Pancreas (tissue), 10 donors: ENCODE measurements at places on chromosomes 12 and 14. TPM values are rescaled to one million over a fixed set of nuclear protein-coding genes. Genes with fewer than 3 reads are reported as not detected.
A peak's percentile ranks its signal among the peaks of the same experiment; 100 is the strongest.

KRT1 gene
- not detected for total RNA-seq

GRCh38 chr14:36857136-36857535 lies 195.5 kb downstream of the PAX9 start:
- H3K36me3 ChIP-seq = no peaks in the 10 kb centered on the region
- DNase-seq = no peak
- no peaks in the 10 kb centered on the region for H3K4me1 ChIP-seq

DNA sequence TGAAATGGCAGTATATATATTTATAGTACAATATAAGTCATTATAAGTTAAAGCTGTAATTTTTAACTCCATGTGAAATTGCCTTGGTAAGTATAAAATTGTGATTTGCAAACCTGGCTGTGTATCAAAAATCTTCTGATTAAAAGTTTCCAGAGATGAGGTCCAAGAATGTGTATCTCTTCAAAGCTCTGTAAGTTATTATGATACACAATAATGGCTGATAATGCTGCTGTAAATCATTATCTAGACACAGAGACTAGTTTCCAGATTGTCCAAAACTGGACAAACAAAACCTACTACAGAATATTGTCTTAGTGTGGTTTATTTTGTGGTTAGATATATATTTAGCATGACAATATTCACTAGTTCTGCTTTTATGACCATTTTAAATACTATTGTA lies 514.8 kb downstream of the SLC6A15 start:
- no peak overlapping the region for H3K27ac ChIP-seq
- H3K4me1 ChIP-seq = no peaks in the 10 kb centered on the region
- no peak overlapping the region for H3K4me3 ChIP-seq
- no peaks in the 10 kb centered on the region for H3K36me3 ChIP-seq
- DNase-seq = no peak

IL22 gene
- not detected for total RNA-seq

FIGNL2 gene
- 0.09 TPM for total RNA-seq

VWF gene
- 34.4 TPM for total RNA-seq

DNA sequence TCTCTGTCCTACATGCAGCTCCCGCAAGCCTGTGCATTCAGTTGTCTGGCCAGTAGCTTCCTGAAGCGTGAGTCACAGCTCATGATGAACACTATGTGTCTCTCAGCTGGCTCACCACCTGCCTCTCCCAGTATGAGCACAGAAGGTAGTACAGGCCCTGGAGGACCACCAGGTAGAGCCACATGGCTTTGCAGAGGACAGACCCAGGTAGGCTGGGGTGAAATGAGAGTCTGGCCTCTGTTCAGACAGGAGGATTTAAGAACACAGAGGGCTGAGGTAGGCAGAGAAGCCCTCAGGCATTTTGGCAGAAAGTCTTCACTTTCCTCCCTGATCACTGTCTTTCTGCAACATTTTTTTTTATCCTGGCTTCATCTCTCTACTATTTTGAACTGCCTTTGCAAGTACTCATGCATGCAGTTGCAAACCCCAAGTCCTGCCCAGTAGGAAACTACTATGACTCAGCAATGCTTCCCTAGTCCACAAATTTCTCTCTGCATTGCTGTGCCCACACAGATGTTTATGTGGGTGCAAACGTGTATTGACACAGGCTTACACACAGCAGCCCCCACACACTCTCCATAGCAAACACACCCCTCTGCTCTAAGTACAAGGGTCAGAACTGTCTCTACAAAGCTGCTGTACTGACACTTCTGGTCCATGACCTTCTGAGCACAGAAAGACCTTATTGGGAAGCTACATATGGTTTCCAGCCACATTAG lies 7.2 kb upstream of the SDR9C7 start:
- DNase-seq = no peak
- H3K27me3 ChIP-seq = no peaks in the 10 kb centered on the region
- no peak overlapping the region for H3K27ac ChIP-seq
- H3K36me3 ChIP-seq = no peaks in the 10 kb centered on the region
- H3K4me3 ChIP-seq = no peak overlapping the region

KRT4 gene
- 0.26 TPM for total RNA-seq

- H3K27ac ChIP-seq = no peak overlapping the region
- H3K4me1 ChIP-seq = peaks cover 22% of the 10 kb centered on the region
- no peak for DNase-seq
- no peak overlapping the region for H3K4me3 ChIP-seq
- no peaks in the 10 kb centered on the region for H3K36me3 ChIP-seq
Observed at GRCh38 chr14:24915958-24916595, 133.9 kb downstream of the STXBP6 start.

- H3K4me1 ChIP-seq = peaks cover 18% of the 10 kb centered on the region
- no peak overlapping the region for H3K4me3 ChIP-seq
- H3K27ac ChIP-seq = no peak overlapping the region
- H3K36me3 ChIP-seq = no peaks in the 10 kb centered on the region
- no peaks in the 10 kb centered on the region for H3K27me3 ChIP-seq
- DNase-seq = no peak
Observed at GRCh38 chr12:52029685-52030084, 21.6 kb upstream of the NR4A1 start.

DNA sequence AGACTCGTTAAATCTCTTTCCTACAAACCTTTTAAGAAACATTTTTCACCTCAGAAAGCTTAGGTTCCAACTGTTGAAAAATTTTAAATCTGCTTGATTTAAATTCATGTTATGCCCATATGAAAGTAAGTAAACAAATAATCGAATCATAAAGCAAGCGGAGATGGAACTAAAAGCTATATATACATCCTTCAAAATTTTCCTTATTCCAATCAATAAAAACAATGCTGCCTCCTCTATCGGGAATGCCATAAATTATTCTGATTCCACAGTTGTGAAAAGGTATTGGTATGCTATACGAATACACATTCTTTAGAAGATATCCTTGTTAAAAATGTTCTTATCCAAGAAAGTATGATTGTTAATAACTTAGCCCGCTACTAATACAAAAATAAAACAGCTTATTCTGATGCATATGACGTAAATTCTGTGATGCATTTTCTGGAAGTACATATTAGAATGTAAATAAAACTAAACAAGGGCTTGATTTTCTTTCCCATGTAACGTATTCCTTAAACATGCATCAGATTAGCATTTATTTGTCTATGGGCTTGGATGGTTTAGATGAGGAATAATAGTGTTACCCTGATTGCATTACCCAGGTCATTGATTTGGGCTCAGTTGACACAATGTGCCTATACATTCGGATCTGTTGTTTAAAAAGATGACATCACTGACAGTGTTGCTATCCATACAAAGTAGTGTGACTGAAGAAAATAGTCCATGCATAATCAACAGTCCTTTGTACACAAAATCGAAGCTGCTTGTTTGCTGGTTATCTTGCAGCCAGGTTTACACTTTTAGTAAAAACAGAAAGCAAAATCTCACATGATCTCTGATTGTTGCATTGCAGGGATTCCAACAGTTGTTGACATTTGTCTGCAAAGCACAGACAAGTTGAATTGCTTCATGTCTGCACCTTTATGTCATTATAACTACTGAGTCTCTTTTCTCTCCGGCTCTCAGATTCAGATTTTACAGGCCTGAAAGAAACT lies 656 bp upstream of the DTD2 start:
- DNase-seq = no peak
- H3K27me3 ChIP-seq = no peaks in the 10 kb centered on the region
- peaks cover 17% of the 10 kb centered on the region for H3K4me1 ChIP-seq
- peak overlapping the region; percentile 51 for H3K4me3 ChIP-seq
- H3K27ac ChIP-seq = peak overlapping the region; percentile 86

DNA sequence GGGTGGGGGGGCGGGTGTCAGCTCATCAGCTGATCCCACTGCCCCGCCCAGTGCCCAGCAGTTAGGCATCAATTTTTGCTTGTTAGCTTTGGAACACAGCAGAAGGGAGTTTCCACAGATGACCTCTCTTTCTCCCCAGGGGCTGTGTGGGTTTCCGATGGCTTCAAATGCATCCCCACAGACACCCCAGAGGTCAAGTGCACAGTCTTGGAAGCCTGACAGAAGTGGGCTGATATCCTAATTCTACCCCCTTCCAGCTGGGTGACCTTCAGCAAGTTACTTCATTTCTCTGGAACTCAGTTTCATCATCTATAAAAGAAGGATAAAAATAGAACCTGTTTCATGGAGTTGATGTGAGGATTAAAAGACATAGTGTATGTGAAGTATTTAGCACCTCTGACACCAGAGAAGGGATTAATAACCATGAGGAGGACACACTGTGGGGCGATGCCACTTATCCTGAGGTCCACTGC lies 22.0 kb downstream of the TTC9 start:
- H3K4me3 ChIP-seq = no peak overlapping the region
- H3K27ac ChIP-seq = peak overlapping the region; percentile 24
- peaks cover 26% of the 10 kb centered on the region for H3K4me1 ChIP-seq
- DNase-seq = no peak
- H3K27me3 ChIP-seq = no peaks in the 10 kb centered on the region

GRCh38 chr12:101697930-101698799 lies 725 bp downstream of the CHPT1 start:
- H3K36me3 ChIP-seq = no peaks in the 10 kb centered on the region
- peak overlapping the region; percentile 92 for H3K4me3 ChIP-seq
- no peaks in the 10 kb centered on the region for H3K27me3 ChIP-seq
- H3K4me1 ChIP-seq = peaks cover 8% of the 10 kb centered on the region
- peak; percentile 47 for DNase-seq
- H3K27ac ChIP-seq = peak overlapping the region; percentile 79

GRCh38 chr12:52200781-52201450 lies 9.1 kb upstream of the KRT80 start:
- H3K27ac ChIP-seq = no peak overlapping the region
- H3K27me3 ChIP-seq = no peaks in the 10 kb centered on the region
- H3K4me3 ChIP-seq = no peak overlapping the region
- peaks cover 18% of the 10 kb centered on the region for H3K4me1 ChIP-seq
- no peaks in the 10 kb centered on the region for H3K36me3 ChIP-seq

TAC3 gene
- not detected for total RNA-seq

TMCC3 gene
- 1.2 TPM for total RNA-seq
